ENCODE measurements at places on chromosomes 6 and 20.

DNA sequence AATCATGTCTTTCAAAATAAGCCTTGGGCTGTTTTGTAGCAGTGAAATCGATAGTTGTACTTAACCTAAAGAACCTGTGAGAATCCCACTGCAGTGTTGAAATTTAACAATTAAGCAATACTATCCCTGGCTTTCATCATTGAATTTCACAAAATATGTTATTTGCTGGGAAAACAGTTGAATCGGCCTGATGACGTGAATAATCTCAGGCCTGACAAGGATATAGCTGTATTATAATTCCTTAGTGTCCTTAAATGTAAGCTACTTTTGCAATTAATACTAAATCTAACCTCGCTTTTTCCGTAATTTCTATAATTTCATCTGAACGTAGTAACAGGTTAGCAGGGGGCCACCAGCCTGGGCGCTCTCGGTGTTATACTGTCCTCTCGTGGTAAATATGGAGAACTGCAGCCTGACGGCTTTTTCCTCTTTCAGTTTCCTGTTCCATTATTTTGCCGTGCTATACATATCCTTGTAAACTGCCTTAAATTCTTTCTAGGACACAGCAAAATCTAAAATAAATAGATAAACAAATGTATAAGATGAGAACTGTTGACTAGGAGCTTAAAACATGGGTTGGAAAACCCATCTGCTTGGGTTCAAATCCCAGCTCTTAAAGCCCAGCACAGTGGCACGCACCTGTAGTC lies 24.0 kb downstream of the MTFR2 start:
- peak; percentile 54 for DNase-seq

DNA sequence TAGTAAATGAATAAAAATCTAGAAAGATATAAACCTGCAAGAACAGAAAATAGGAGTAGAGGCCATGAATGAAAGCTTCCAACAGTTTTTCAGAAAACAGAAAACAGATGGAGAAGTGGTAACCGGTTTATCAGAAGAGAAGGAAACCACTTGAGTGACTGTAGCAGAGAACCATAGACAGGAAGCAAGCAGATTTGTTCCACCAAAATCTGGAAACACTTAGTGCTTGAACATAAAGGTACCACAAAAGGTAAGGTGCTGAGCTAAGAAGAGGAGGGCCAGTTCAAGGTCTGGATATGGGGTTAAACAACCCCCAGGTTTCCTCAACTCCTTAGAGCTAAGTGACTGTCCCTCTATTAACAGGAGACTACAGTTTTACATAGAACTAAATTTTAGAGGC lies 9.2 kb upstream of the KIAA0319 start:
- DNase-seq, result no peak

GRCh38 chr6:151493804-151494234 lies at the start of gene CCDC170:
CCDC170 (plus strand) TSS chr6:151494017; CDS start chr6:151494129, 112 bp downstream.
- DNase-seq, result peak; percentile 55

GRCh38 chr20:51318058-51318949 lies 224.2 kb downstream of the NFATC2 start:
- no peak for DNase-seq

GRCh38 chr6:5737460-5737859 lies 269.3 kb downstream of the NRN1 start:
- no peak for DNase-seq

GRCh38 chr6:31794866-31795615 lies 511 bp downstream of the VARS1 start:
- no peak for DNase-seq

GRCh38 chr6:89976694-89977020 lies 82.4 kb downstream of the GJA10 start:
- DNase-seq, result no peak

DNA sequence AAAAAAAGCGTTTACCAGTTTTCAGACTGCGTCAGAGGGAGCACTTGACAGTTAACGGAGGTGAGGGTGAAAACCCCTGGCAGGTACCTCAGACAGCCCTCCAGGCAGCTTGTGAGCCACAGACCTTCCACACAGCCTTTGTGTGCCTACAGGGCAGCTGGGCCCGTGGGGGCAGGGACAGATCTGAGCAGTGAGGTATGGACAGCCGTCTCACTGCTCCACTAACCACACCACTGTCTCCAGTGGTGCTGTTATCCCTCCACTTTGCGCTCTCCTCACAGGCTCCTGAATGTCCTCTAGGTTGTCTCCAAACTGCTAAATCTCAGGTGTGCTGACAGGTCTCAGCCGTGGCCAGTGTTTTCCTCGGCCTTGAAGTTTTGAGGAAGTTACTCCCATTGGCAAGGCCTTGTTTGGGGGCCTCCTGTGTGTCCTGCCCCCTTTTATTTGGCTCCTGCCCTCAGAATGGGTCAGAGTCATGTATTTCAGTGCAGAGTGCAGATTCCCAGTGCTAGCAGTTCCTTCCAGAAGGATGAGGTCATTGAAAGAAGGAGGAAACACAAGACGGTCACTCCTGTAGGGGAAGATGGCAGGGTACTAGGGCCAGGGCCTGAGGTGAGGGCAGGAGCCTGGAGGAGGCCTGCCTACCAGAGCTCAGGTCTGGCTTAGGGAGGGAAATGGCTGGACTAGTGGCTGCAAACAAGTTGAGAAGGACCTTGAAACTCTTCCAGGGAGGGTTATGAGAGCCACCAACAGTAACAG lies 11.8 kb downstream of the GFRA4 start:
- DNase-seq, result no peak

GRCh38 chr6:107152638-107153430 lies 37.5 kb upstream of the BEND3 start:
- DNase-seq, result no peak

DNA sequence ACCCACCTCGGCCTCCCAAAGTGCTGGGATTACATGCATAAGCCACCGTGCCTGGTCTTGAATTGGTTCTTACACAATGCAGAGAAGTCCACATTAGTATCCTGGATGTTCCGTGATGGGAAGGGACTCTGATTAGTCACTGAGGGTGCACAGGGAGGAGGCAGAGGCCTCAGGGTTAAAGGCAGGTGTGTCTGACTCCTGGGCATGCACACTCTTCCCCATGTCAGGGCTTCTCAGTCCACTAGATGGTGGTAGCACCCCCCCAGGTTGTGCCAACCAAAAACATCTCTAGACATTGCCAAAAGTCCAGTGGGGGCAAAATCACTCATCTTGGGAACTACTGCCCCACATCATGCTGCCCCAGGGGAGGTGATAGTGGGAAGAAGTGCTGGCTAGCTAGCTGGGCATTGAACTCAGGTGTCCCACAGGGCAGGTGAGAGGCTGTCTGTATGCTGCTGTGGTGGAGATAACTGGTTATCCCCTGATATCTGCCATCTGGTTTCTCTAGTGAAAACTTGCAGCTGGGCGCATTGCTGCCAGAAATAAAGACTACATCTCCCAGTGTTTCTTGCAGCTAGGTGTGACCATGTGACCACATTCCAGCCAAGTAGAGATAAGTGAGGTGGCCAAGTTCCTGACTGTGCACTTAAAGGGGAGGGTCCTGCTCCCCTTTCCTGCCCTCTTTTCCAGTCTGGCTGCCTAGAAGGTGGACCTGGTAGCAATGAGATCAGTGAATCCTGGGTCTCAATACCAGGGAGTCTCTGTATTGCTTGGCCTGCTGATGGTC lies 8.4 kb upstream of the NSFL1C start:
- no peak for DNase-seq

GRCh38 chr6:24859132-24859531 lies 60.4 kb upstream of the ARMH2 start:
- no peak for DNase-seq

DNA sequence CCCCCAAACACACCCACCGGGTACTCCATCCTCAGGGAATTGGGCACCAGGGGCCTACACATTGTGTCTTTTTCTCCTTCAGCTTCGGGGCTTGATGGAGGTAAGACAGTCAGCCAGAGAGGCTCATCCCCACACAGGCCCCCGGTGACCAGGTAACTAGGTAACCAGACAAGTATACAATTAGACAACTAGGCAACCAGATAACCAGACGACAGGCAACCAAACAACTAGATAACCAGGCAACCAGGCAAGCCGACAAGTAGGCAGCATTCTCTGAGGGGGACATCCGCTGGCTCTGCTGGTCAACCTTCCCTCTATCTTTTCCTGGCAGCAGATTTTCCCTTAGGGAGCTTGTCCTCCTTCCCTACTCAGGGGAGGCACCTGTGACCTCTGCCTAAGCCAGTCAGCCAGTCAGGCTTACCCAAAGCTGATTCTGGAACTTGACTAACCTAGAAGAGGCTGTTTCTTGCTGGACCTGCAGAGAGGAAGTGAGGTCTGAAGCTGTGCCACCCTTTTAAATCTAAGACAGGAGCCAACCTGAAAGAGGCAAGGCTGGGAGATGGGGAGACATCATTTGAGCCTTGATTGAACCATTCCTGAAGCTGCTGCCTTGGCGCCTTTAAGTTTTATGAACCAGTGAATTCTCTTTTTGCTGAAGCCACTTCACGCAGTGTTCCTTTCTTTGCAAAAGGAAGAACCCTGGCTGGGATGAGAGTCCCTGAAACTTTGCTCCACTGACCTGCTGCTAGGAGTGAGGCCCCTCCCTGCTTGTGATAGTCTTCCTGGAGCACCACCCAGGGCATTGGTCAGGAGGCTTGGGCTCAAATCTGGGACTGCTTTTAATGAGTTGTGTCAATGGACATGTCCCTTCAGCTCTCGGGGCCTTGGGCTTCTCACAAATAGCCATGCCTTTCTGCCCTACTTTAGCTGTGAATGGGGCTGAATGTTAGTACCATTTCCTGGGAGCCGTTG lies 96.4 kb upstream of the RNF24 start:
- no peak for DNase-seq

DNA sequence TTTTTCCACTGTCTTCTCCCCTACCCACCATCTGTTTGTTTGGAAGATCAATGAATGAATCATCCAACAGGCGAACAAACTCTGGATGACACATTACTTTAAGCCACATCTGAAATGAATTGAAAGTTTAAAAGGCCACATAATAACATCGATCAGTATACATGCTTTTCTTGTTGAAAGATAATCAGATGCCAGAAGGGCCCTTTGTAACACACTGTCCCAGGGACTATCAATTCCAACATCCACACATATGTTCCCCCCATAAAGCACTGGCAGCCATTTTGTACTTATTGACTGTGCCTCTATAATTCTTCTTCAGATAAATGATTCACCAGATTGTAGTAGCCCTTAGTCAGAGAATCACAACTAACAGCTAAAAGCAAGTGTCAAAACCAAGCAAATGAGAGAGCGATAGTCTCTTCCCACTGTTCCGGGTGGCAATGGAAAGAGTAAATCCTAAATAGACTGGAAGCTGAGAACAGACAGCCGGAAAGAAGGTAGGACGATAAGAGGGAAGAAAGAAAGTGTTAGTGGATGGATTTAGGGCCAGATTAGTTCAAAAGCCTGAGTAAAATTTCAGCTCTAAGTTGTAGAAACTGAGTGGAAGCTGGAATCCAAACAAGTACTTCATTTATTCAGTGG lies 184.9 kb upstream of the TENT5A start:
- no peak for DNase-seq

DNA sequence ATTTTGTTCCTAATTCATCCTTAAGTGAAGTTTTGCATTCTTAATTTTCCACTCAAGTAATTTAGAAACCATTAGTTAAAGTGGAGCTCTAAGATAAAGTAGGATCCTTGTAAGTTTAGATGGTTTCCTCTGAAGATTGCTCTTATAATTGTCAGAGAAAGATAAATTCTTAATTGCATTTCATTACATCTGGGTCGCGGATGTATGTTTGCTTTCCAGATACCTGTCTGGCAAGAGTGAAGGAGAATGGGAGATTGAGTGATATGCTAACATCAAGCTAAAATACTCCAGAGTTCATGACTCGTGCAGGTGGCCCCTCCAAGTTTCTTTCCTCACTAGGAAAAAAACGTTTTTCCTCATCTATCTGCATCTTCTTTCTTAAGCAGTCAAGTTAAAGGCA lies 361.8 kb downstream of the DOK5 start:
- no peak for DNase-seq

GRCh38 chr6:19157486-19157885 lies 679.7 kb upstream of the ID4 start:
- no peak for DNase-seq

GRCh38 chr20:38001981-38002380 lies 31.3 kb downstream of the TTI1 start:
- DNase-seq, result no peak

DNA sequence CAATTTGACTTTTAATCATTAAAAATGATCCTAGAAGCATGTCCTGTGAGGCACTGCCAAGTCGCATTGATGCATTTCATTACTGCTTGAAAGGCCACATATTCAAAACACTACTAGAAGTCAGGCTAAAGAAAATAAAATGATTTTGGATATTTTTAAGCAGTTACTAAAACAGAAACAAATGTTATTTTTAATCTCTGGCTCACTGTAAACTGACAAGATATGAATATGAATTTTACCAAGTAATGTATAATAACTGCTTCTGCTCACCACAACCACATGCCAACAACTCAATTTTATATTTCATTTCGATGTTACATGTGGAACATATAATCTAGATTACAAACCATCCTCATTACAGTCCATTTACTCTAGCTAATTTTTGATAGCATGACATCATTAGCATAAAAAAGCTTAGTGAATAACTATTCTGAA lies 90.6 kb downstream of the ATXN1 start:
- DNase-seq, result no peak

- no peak for DNase-seq
Observed at GRCh38 chr6:104118274-104118673, 741.4 kb downstream of the HACE1 start.

DNA sequence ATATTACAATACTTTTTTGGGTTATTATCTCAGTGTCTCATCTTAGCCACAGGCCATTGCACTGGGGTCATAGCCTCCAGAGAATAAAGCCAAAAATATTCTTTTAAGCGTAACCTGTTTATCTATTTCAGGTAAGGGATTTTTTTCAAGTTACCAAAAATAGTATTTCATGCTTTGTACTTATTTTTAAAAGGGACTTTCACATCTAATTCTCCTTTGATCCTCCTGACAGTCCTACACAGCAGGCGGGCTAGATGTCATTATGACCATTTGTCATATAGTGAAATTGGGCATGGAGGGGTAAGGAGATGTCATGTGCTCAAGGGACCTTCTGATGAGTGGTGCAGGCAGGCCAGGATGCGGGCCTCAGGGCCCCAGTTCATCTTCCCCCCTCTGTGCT lies 68.9 kb downstream of the TBC1D7 start:
- no peak for DNase-seq

DNA sequence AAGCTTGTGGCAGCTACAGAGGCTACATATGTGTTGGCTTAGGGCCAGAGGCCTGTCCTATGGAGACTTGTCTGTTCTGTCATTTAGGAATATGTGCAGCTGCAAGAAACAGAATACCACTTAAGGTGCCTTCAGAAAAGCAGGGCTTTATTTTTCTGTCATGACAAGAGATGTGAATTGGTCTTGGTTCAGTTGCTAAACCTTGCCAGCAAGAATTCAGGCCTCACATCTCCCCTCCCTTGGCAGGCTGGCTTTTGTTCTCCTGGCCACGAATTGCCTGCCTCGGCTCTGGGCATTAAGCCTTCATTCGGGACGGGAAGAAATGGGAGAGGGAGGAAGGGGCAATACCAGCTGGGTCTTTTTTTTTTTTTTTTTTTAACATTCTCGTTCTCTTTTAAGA lies 82.4 kb upstream of the TGM3 start:
- no peak for DNase-seq

Data from renal pelvis (tissue), 12 donors.